ENCODE measurements at places on chromosomes 2 and 18.

DNA sequence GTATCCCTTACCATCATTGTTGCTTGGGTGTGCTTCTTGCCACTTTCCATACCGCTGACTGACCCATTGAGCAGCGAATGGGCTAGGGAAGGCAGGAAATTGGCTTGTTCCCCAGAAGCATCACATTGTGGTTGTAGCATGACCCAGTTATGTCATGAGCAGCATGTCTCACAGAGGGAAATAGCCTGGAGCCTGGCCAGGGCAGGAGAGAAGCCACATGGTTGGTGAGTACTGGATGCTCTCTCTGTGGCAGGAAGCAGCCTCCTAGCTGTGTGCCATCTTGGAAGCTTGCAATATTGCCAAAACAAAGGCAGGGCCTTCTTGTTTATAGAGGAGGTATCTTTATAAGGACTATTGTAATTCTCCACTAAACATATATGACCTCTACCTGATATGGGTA lies 482.6 kb downstream of the PIK3C3 start:
- DNase-seq, result no peak

DNA sequence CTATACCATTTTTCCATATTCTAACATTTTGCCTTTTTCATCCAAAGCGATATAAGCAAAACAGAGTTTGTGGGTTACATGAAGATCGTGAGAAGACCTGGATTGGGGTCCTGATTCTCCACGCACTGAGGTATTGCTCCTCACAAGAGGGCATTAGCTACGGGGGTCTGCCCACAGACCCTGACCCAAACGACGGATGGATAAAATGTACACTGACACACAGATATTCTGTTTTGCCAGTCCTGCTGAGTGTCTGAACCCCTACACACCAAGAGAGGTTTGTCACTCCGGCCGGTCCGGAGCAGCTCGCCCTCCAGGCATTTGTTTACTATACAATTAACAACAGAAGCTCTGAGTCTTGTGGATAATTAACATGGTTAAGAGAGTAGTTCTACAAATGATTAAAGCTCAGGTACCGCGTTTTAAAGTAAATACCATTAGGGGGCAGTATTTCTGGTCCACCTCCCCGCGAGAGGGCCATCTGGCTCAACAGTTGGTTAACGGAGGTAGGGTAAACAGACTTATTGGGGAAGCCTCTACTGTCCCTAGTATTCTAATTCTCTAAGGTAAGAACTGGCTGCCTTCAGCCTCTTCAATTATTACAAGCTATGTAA lies 28.4 kb downstream of the SCYGR8 start:
- DNase-seq, result no peak

GRCh38 chr18:58645398-58645797 lies 16.5 kb upstream of the ALPK2 start:
- DNase-seq, result no peak

- no peak for DNase-seq
These were observed 860.1 kb downstream of the BCL11A start for GRCh38 chr2:59693231-59693959.

- DNase-seq, result peak; percentile 42
These were observed 7.0 kb upstream of the NXPH2 start for GRCh38 chr2:138787053-138787666.

DNA sequence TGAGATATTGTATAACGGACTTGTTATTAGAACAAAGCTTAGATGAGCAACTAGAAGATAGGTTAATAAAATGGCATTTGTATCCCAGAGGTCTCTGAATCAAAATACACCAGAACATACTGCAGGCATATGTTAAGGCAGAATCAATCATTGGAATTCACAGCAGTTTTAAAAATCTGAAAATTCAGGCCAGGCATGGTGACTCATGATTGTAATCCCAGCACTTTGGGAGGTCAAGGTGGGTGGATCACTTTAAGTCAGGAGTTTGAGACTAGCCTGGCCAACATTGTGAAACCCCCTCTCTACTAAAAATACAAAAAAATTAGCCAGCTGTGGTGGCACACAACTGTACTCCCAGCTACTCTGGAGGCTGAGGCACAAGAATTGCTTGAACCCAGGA lies 405.2 kb downstream of the ZEB2 start:
- DNase-seq, result no peak

DNA sequence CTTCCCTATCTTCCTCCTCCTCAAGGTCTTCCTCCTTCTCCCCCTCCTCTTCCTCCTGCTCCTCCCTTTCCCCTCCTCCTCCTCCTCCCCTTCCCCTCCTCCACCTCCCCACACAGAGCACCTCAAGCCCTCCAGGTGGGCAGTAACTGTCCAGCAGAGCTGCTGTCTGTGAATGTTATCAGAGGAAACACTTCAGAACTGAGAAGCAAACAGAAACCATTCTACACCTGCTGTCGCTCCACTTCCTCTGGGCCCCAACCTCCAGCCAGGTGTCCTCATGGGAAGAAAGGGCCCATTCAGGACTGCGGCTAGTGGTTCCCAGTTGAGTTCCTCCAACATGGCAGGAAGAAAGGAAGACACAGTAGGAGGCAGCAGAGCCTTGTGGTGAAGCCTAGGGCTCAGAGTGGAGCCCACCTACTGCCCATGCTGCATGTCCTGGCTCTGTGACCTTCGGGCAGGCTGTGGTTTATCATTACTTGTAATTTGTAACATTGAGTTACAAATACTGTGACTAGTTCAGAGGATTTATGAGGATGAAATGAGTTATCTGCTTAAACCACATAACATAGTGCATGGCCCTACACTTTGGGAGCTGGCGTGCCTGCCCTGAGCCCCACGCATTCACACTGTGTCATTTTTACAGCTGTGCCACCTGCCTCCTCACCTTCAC lies 165.9 kb upstream of the ID2 start:
- no peak for DNase-seq
